ENCODE measurements at places on chromosomes 2 and 18.

DNA sequence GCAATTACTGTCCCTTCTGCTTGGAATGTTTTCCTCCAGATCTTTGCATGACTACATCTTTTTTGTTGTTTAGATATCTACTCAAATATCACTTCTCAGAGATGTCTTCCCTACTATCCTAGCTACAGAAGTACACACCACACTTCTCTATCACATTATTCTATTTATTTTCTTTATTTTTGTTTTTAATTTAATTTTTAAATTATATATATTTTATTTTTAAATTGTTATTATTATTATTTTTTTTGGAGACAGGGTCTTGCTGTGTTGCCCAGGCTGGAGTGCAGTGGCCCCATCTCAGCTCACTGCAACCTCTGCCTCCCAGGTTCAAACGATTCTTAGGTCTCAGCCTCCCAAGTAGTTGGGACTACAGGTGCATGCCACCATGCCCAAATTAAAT lies 106.7 kb downstream of the TAF4B start:
- no peak for DNase-seq

DNA sequence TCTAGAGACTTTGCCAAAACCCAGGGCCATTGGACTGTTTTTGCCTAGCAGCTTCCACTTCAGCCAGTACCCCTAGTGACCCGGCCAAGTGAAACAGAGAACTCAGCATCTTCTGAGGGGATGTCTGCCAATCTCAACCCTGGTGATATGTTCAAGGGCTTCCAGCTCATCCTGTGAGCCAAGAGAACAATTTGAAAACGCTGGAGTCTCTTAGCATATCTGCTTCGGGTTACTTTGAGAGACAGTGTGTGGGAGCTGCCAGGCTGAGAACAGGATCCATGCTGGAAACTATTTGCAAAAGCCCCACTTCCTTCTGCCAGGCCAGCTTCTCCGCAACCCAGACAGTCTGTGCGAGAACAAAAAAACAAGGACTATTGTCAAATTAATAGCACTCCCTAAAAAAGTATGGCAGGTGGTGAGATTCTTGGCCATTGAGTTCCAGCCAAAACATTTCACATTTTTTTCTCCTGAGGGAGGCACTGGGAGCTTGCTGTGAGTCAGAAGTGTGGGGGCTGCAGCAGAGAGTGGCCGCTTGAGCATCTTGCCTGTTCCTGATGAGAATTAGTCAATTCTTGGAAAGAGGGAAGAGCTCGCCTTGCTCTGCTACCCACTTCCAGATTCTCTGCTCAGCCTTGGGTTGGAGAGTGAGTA lies 395.6 kb upstream of the TRIB2 start:
- peak; percentile 93 for DNase-seq

GRCh38 chr2:50975546-50975945 lies 56.4 kb downstream of the NRXN1 start:
- no peak for DNase-seq

DNA sequence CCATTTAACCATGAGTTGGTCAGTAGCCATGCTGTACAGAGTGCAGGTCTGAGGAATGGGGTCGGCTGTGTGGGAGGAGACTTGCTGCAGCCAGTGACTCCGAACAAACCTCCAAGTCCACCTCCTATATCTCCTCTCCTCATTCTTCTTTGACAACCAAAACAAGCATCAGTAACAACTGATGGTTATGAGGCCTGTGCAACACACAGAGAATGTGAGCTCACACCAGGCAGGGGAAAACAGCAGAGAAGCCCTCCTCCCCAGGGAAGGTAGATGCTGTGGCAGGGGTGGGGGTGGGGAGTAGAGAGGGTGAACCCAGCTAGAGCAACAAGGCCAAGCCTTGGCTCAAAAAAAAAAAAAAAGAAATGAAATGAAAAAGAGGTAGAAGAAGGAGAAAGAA lies 12.3 kb upstream of the CNGA3 start:
- DNase-seq, result peak; percentile 7

GRCh38 chr2:134154246-134154645 lies 99.6 kb upstream of the MGAT5 start:
- DNase-seq, result no peak

- DNase-seq, result no peak
Observed at GRCh38 chr2:129293326-129293725, 686.1 kb upstream of the RAB6C start.

DNA sequence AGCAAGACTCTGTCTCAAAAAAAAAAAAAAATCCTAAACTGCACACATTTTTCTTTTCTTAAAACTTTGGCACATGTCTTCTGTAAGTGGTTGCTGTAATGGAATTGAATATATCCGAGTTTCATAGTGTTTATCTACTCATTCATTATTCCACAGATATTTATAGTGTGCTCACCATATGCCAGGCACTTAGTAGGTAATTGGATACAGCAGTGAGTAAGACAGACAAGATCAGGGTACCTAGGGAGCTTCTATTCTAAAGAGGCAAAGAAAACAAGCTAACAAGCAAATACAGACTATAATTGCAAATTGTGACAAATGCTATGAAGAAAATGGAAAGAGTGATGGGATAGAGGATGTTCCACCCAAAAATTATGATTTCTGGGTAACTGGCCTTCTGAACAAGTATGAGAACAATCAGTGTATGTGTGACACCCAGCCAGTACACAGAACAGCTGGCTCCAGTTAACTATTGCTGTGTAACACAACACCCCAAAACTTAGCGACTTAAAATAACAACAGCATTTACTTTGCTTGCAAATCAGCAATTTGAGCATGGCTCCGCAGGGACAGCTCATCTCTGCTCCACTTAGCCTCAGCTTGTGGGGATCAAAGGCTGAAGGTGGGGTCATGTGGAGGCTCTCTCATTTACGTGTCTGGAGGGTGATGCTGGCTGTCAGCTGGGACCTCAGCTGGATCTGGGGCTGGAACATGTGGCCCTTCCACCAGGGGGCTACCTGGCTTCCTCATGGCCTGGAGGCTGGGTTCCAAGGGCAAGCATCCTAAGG lies 224.9 kb downstream of the INSIG2 start:
- no peak for DNase-seq

DNA sequence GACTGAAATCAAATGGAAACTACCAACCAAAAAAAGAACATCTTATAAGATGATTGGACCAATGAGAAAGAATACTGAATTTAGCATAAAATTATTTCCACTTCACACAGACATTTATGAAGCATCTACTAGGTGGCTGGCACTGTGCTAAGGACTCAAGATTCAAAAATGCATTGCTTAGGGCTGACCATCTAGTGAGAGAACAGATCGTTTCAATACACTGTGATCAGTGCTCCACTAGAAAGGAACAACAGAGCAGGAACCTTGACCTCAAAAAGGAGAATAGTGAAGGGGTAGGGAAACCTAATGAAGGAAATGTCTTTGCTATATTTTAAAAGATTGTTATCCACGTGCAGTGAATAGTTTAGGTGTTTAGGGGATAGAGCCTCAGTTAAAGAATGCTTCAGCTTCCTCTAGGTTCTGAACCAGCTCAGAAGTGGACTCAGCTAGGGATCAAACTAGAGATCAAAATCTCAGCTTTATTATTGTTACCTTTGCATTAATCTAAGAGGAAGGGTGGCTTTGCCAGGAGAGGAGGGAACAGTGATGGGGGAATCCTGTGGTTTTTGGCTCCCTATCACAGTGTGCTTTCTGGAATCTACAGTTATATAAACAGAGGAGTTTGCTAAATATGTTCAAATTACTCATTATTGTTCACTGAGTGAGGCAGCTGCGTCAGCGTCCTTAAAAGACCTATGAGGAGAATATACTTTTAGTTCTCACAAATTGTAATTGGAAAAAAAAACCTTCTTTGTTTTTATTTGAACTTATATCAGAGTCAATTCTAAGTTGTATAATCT lies 16.2 kb upstream of the BBS5 start:
- peak; percentile 73 for DNase-seq

DNA sequence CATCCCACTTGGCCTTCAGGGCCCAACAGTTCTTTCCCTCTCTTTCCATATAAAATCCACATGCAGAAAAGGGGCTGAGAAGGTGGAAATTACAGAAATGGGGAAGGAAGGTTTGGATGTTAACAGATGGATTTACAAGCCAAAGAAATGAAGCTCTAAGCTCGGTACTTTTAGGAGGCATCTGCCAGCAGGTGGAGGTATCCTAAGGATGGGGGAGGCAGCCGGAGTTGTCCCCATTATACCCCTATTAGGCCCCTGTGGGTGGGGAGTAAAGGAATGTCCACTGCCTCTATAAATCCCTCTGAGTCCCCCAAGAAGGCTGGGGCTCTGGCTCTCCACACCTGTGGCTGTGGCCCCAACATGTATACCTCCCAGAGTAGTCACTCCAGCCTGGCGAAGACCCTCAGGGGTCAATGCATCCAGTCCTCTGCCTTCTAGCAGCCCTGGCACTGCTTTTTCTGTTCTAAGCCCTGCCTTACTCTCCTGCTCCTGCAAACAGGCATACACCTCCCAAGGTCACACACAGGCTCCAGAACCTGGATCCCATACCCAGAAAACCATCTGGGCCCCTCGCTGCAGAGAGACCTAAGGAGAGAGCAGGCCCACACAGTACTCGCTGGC lies 1.2 kb downstream of the FBXO41 start:
- DNase-seq, result no peak

DNA sequence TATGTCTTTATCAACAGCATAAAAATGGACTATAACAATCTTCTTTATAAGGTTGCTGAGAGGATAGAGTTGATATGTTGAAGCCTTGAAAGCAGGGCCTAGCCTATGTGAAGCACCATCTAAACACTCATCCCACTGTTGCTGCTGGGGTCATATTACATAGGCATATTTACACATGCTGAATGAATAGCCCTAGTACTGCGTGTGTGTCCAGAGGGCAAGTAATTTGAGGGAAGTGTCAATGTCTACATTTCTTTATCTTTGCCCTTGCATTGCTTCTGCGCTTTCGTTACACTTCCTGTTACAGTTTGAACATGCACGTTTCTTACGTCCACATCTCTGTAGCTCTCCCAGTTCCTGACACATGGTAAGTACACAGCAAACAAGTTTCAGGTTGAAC lies 280.3 kb upstream of the ATP5MC3 start:
- DNase-seq, result no peak

DNA sequence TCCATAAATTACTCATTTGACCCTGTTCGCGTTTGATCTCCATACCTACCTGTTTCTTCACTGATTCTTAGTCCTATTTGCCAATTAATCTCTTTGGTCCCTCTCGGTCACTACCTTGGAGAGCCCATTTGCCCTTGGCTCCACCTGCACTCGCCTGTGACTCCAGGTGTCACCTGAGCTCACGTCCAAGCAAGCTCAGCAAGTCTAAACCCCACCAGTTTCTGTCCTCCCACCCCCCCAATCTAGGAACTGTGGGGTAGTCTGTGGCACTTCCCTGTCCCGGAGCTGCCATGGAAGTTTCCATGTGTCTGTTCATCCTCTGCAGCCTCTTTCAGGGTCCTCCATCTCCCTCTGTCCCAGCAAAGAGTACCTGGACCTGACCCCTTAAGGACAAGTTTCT lies 68.1 kb upstream of the BCL2L11 start:
- no peak for DNase-seq

GRCh38 chr2:197904446-197904845 lies 100.1 kb downstream of the PLCL1 start:
- DNase-seq, result no peak

- DNase-seq, result peak; percentile 96
Observed at GRCh38 chr2:27628767-27629709, at the start of the genes CCDC121 and GPN1. CCDC121 (minus strand) TSS chr2:27629012; CDS start chr2:27627799, 1,213 bp downstream. GPN1 (plus strand) TSS chr2:27629050; CDS start chr2:27629059, 9 bp downstream.

- no peak for DNase-seq
Observed at GRCh38 chr2:171405546-171405945, 28.2 kb downstream of the METTL8 start.

- no peak for DNase-seq
Observed at GRCh38 chr2:37560863-37561614, 110.4 kb downstream of the CDC42EP3 start.

DNA sequence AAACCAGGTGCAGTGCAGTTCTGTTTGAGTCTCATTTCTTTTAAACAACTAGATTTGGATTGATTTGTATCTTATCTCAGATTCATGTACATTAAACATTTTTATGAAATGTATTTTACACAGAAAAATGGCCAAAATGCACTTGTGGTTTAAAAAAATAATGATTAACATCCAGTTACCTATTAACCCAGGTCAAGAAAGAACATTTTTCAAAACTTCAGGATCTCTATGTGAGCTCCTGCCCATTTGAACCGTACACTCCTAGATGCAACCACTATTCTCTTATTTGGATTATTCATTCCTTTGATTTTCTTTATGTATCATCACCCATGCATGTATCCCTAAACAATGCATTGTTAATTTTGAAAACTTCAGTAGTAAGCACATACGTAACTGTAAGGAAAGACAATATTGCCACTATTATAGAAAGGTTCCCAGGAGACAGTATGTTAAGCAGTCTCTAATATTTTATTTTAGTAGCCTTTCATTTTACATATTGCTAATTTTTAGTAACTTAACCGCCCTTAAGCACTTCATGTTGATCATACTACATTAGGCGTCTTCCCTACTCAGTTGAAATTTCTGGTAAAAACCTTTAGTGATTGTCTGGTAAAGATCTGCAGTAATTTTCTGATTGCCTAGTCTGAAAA lies 22.7 kb downstream of the RNF138 start:
- no peak for DNase-seq

DNA sequence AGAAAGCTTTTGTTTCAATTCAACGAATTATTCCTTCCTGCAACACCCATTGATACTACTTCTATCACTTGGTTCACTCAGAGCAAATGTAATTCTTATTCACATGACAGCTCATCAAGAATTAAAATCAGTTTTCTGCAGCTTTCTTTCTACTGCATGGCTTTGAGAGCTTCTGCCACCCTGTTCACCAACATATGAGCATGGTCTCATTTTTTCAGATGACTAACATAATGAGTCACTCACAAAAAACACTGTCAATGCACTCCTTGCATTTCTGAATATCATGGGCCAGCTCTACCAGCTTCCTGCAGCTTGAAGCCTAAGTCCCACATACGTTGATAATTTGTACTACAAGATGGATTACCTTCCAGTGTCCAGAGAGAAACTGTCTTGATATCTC lies 342.9 kb downstream of the LRATD1 start:
- peak; percentile 2 for DNase-seq

DNA sequence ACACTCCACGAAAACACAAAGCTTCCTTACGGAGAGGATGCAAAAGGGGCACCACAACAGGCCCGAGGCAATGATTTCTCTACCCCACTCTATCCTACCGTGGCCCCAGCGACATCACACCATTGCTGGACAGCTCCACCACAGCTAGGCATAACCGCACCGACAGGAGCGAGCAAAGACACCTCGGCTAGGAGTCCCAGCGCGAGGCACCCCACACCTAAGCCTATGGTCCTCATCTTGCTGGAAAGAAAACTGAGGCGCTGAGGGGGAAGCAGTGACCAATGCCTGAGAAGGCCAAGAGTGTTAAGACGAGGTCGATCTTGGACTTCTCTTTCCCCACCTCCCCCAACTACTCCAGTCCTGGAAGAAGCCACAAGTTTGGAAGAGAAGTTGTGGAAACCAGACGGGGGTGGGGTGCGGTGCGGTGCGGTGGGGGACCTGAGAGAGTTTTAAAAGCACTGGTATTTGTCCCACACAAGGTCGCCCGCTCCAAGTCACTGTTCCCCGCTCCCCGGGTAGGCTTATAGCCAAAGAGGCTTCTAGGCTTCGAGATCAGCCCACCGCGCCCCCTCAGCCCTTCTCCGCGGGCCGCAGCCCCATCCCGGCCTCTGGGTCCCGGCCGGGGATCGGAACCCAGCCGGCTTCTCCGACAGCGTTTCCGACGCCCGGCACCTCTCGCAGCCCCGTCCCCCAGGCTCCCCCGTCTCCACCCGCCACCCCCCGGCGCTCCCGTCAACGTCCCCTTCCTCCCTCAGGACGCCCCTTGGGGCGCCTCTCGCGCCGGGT lies 766 bp downstream of the PDE6D start:
- DNase-seq, result peak; percentile 20

- DNase-seq, result no peak
Observed at GRCh38 chr18:62577765-62578164, 54.9 kb downstream of the ZCCHC2 start.

Data from EL (cell line).